ENCODE measurements at places on chromosomes 16 and 17. TPM values are rescaled to one million over a fixed set of nuclear protein-coding genes. Genes with fewer than 3 reads are reported as not detected.

Gene KRTAP4-6
- not detected for total RNA-seq

- DNase-seq = no peak
These were observed 10.9 kb upstream of the DHRS7C start for GRCh38 chr17:9802294-9802693.

GRCh38 chr16:1105888-1106620 is 10.0 kb upstream of the C1QTNF8 start:
- DNase-seq = no peak

DNA sequence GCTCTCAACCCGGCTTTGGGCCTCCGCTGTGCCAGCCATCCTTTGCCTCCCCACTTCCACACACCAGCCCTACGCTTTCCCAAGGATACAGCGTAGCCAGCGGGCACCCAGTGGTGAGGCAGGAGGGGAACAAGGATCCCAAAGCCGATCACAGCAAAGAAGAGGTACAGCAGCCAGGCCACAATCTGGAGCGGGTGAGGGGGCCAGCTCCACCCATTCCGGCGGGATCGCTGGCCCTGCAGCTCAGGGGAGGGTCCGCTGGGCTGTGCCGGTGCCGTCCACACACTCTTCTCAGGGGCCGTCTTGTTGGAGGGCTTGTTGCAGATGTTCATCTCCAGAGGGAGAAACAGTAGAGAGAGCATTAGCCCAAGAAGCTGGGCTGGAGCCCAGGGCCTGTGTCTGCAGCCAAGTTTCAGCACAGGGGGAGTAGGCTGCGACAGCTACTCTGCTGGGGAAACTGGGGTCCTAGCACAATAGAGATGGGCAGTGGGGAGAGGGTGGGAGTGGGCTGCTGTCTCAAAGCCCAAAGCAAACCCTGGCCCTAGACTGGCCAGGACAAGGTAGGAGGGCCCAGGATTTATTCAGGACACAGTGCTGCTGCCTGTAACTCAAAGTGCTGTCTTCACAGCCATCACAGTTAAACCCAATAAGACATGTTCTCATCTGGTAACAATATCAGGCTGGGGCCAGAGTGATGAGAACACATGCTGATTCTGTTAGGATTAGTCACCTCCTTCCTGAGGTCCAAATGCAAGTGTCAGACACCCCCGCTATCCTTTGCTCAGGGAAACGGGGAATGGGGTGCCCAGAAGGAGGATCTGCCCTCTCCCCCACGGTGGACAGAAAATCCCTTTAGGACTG is 9.9 kb downstream of the ZDHHC1 start:
- DNase-seq = no peak

GRCh38 chr16:56611281-56611833 is 3.0 kb downstream of the MT2A start:
- no peak for DNase-seq

GRCh38 chr17:76262732-76263344 is 2.3 kb upstream of the UBALD2 start:
- no peak for DNase-seq

Measured in T-helper 17 cell (primary cell).